ENCODE measurements at places on chromosomes 7 and 10.

- DNase-seq, result no peak
Measured at GRCh38 chr7:24843821-24844434, 86.7 kb upstream of the GSDME start.

DNA sequence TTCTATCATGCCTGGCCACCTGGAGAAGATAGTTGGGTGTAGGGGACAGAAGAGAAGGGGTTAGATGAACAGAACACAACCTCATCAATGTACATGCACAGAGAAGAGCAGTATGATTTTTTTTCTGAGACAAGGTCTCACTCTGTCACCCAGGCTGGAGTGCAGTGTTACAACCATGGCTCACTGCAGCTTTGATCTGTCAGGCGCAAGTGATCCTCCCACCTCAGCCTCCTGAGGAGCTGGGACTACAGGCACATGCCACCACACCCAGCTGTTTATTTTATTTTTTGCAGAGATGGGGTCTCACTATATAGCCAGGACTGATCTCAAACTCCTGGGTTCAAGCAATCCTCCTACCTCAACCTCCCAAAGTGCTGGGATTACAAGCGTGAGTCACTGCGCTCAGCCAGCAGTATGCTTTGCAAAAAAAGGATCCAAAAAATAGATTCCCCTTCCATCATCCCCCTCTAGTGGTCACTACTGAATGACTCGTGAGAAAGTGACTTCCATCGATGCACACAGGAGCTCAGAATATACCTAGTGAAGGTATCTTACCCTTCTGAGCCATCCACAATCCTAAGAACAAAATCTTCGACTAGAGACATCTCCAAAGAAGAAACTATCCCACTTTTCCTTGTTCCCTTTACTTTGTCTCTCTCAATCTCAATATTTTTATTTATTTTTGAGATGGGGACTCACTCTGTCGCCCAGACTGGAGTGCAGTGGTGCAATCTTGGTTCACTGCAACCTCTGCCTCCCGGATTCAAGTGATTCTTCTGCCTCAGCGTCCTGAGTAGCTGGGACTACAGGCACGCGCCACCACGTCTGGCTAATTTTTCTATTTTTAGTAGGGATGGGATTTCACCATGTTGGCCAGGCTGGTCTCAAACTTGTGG lies 21.0 kb downstream of the ZCWPW1 start:
- DNase-seq, result peak; percentile 30

DNA sequence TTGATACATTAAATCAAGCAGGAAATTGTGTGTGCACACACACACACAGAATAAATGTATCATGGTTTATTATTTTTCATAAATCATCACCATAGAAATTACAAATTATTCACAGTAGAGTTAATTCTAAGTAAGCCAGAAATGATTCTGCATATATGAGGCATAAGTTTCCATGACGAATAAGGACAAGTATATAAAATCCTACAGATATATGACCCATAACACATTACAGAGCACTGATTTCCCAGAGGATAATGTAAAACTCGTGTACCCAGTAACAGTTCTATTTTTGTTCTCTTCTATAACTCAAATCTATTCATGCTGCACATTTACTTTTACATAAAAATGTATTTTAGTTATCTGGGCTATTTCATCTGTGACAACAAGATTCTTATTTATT lies 169.7 kb downstream of the LRRTM3 start:
- no peak for DNase-seq

GRCh38 chr7:158289761-158290523 lies 297.7 kb downstream of the PTPRN2 start:
- DNase-seq, result no peak

DNA sequence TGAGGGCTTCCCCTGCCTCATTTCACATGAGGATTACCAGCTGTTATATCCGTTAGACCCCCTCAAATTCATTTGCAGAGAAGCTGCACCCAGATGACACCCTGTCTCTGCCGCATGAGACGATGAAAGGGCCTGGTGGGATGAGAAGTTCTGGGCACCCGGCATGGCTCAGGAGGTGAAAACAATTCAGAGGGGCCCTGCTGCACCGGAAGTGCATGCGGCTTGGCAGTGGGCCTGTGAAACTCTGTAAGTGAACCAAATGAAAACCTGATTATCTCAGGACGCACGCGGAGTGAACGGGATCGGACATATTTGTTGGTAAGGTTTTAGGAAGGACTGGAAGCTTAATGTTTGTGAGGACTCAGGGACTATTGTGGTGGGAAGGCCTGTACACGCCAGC lies 511.2 kb downstream of the TCERG1L start:
- DNase-seq, result no peak

Measured in NCI-H1105 (cell line).